ENCODE measurements at places on chromosomes 12 and 14. TPM values are rescaled to one million over a fixed set of nuclear protein-coding genes. Genes with fewer than 3 reads are reported as not detected.

TOMM20L gene
- total RNA-seq: not detected

GRCh38 chr12:40216516-40217288 is 8.1 kb upstream of the LRRK2 start:
- no peak for ATAC-seq

DNA sequence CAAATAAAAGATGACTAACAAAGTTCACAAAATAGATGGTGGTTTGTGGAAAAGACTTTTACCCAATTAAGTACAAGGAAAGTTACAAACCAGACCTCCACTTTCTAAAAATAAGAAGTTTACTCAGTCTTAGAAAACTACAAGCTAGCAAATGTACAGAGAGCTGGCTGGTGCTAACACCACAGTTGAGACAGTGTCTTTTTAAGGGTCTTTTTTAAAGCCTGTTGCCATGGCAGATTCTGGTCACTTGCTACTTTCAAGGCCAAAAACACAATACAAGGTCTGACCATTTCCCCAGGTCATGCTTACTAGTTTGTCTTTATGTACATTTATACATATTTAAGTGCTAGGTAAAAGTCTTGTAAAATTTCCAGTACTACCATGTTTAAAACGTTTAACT is 2.4 kb downstream of the BTG1 start:
- no peak for ATAC-seq

DNA sequence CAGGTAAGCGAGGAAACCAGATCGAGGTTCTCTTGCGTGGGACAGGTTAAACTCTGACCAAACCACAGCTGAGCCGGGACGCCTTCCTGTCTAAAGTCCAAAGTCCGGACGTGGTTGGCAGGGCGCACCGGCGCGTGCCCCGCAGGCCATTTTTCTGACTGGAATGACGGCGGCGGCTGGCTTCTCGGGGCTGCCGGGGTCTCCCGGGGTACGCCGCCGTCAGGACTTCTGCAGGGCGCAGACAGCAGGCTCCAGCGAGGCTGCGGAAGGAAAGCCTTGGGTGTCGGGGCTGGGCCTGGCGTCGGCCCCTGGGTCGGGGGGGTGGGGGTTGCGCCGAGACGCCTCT is 32.8 kb downstream of the MIA2 start:
- peak; percentile 56 for ATAC-seq

DNA sequence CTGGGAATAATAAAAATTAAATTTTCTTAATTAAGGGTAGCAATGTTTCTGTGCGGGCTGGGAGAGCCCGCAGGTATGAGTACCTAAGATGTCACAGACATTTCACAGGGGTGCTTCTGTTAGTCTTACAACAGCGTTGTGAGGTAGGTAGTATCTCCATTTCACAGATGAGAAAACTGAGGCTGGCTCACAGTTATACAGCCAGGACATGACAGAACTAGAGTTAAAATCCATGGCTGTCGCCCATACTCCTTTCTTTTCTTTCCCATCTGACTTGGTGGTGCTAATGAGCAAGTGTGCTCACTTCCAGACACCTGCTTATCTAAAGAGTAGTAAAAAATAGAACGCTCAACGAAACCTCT is 2.1 kb downstream of the BMAL2 start:
- no peak for ATAC-seq

- ATAC-seq: no peak
Observed at GRCh38 chr12:65595016-65595560, 229.2 kb upstream of the HMGA2 start.

DNA sequence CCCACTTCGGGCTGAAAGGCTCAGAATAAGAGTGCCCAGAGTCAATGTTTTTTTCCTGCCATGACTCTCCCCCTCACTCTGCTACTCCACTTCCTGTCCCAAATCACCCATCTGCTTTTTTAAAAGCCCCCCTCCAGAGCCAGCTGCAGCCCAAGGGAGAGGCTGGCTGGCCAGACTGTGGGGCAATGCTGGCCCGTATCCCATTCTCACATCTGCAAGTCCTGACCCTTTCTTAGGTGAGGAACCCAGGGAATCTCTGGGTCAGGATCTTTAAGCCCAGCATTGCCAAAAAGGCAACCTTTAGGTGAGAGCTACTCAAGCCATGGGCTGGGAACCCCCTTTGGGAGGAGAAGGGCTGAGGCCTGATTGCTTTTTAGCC is 1.7 kb upstream of the ITGA5 start:
- peak; percentile 49 for ATAC-seq

DNA sequence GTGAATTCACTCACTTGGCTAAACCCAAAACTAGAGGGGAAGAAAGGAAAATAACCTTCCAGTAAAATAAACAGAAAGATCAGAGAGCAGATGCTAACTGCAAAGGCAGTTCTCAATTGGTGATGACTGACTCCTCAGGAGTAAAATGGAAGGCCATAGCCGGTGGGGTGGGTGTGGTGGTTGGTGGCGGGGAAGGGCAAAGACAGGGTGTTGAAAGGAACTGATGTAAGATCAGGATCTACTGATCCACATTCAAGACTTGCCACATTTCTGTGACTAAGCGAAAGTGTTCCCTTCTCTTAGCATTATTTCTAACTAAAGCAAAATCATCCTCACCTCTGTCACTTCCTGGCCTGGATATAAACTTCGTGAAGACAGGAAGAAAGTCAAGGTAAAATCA is 26.3 kb upstream of the TC2N start:
- no peak for ATAC-seq

DNA sequence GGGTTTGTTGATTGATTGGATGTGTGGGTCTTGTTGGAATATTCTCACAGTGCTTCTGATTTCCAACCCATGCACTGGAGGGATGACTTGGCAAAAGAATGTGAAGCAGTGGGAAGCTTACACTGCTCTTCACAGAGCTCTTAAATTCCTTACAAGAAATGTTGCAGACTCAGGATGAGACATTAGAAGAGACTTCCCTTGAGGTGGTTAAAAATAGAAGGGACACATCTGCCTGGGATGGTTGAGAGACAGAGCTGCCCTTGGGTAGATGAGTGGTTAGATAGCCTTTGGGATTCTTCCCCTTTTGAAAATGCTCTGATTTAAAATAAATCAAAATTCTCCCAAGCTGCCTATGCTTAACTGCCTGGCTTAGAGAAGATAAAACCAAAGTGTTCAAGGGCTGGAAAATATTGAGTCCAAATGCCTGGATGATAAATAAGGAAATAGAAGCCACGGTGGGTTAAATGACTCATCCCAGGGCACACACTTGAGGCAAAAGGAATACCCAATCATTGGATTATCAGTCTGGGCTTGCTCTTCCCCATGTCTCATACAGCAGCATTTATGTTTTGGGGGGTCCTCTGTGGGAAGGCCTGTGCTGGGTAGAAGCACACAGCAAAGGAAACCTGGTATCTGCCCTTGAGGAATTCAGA is 264.3 kb downstream of the AKAP6 start:
- no peak for ATAC-seq

ZNF891 gene
- 2.8 TPM for total RNA-seq

DNA sequence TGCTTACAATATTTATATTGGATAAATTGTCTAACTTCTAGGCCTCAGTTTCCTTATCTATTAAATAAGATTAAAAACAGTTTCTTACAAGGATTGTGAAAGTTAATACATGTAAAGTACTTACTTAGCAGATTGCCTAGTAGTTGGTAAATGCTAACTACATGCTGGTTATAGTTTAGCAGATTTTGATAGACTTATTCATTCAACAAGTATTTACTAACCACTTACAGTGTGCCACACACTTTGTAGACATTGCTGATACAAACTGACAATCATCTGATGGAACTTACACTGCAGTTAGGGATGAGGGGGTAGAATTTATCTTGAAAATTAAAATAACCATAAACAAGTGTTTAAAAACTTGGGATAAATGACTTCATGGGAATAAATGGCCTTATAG is 50.4 kb downstream of the ARID2 start:
- ATAC-seq: no peak

DNA sequence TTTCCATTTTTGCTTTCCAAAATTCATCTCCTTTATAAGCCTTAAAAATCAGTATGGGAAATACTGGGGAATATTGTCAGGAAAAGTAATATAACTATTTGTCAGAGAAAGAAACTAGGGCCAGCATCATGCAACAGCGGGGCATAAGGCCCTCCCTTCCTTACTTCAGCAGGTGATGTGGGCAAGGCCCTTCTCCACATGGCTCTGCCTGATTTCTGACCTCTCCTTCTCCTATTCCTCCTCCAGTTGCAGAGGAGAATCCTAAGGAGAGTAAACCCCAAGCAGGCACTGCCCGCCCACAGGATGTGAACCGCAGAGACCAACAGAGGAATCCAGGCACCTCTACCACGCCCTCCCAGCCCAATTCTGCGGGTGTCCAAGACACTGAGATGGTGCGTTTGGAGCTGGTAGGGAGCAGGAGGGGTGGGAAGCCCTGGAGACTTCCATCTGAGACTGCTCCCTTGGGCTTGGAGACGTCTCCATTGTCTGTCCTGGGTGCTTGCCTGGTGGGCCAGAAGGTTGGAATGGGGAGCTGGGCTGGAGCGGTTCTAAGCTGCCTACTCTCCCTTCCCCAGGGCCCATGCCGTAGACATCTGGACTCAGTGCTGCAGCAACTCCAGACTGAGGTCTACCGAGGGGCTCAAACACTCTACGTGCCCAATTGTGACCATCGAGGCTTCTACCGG is 2.7 kb upstream of the SOAT2 start:
- no peak for ATAC-seq

- no peak for ATAC-seq
Observed at GRCh38 chr12:90937651-90938050, 17.3 kb downstream of the CCER1 start.

C12orf56 gene
- total RNA-seq: not detected

- ATAC-seq: no peak
Observed at GRCh38 chr12:130027798-130028197, 124.0 kb upstream of the TMEM132D start.

DNA sequence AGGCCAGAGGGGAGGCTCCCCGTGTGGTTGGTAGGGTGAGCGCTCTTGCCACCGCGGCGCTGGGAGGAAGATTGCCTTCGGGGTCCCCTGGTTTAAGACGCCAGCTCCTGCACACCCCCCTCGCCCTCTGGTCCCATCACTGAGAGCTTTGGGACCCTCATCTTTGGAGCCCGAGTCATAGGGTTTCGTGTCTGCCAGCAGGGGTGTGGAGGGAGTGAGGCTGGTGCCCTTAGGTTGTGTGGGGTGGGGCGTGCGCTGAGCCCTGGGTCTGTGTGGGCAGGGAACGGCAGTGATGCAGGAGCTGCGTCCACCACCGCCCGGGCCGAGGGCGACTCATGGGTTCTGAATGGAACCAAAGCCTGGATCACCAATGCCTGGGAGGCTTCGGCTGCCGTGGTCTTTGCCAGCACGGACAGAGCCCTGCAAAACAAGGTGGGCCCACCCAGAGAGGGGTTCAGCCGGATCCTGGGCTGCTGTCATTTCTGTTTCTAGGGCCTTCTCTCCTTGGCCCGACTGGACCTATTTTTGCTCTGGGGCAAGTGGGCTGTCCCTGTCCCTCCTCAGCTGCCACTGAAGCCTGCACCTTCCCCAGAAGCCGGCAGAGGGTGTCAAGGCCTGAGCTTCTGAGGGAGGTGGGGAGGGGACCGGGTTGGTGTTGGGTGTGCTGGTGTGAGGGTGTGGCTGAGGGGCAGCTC is 12.1 kb downstream of the ACADS start:
- no peak for ATAC-seq

GRCh38 chr12:126668961-126669360 is 1598.0 kb upstream of the TMEM132C start:
- ATAC-seq: no peak

GRCh38 chr14:55328317-55328716 is 57.1 kb downstream of the FBXO34 start:
- no peak for ATAC-seq

ANKS1B gene
- total RNA-seq: 21.4 TPM
